Kidney epithelial cell (primary cell): ENCODE measurements at places on chromosomes 4 and X.

GRCh38 chr4:57219431-57219830 lies 109.2 kb upstream of the IGFBP7 start:
- DNase-seq: no peak

- no peak for DNase-seq
Observed at GRCh38 chr4:16745009-16745635, 153.3 kb downstream of the LDB2 start.

- no peak for DNase-seq
Observed at GRCh38 chrX:39726771-39727170, 371.0 kb downstream of the BCOR start.

- DNase-seq: no peak
Observed at GRCh38 chr4:88761342-88761741, 63.7 kb upstream of the NAP1L5 start.

DNA sequence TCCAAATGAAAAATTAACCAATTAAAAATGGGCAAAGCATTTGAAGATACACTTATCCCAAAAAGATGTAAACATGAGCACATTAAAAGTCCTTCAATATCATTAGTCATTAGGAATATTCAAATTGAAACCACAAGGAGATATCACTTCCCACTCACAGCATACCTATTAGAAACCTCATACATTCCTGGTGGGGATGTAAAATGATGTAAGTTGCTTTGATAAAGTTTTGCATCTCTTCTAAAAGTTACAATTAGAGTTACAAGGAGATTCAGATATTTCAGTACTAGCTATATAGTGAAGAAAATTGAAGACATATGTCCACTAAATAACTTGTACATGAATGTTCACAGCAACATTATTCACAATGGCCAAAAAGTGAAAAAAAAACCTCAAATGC lies 1109.3 kb upstream of the LCORL start:
- peak; percentile 26 for DNase-seq
